Right ventricle myocardium inferior (tissue), 1 donor: ENCODE measurements at places on chromosomes 3 and 15. TPM values are rescaled to one million over a fixed set of nuclear protein-coding genes. Genes with fewer than 3 reads are reported as not detected.
A peak's percentile ranks its signal among the peaks of the same experiment; 100 is the strongest.

DNA sequence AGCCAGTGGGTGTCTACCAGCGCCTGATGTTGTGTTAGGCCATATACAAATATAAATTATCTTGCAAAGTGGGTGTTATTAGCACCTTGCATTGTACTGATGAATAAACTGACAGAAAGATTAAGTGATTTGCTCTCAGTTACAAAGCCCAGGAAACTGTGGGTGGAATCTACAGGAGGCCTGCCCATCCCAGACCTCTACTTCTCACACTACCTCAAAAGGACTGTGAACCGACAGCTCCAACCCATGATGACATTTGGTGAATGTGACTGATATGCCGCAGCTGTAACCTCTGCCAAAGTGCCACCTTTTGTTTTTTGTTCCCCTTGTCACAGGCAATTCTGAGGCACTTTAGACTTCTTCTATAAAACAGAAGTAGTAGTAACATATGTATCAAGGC, 43.7 kb upstream of the KCNMB2 start:
- no peak for DNase-seq

- no peak for DNase-seq
These were observed 15.3 kb downstream of the RAB43 start for GRCh38 chr3:129106320-129106719.

- no peak for DNase-seq
These were observed 196.8 kb downstream of the STT3B start for GRCh38 chr3:31729573-31729972.

DNA sequence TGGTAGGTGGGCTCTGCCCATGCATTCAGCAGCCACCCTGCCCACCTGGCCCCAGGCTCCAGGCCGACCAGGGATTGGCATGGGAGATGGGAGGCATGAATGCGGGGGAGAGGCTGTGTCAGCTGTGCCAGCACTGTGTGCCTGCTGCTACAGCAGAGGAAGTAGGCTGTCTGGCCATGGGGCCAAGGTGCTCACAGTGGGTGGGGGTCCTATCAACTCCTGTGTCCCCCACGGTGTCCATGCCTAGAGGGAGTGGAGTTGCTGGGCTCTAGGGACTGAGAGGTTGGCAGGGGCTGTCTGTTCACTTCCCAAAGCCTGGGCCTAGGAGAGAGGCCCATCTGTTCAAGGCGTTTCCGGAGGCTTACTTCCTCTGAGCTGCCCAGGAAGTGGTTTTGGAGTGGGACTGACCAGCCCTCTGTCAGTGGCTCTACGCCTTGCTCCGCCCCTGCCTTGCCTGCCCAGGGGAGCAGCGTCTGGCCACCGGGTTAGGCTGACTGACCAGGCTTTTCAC, 5.8 kb downstream of the PRKCD start:
- DNase-seq, result peak; percentile 90

Gene SRGAP3
- 6.1 TPM for total RNA-seq

DNA sequence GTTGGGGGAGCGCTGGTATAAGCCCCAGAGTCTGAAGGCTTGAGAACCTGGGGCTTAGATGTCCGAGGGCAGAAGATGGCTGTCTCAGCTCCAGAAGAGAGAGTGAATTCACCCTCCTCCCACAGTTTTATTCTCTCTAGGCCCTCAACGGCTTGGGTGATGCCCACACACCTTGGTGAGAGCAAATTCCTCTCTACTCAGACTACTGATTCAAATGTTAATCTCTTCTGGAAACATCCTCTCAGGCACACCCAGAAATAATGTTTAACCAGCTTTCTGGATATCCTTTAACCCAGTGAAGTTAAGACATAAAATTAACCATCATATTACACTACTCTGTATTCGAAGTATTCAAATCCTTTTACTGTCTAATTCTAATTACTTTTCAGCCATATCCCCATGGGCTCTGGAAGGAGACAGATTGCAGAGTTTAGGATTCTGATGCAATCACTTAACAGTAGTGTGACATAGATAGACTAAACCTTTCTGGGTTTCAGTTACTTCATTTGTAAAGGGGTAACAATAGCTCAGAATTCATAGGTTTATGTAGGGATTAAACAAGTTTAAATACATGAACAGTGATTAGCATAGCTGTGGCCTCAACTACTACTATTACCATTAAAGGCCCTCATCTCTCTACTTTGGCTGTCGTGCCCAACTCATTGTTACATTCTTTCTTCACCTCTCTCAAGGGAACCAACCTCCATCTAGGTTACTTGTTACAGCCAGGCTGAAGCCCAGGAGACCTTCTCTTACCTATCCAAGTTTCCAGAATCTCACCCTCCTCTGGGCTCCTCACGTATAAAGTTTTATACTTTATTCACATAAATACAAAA, 25.7 kb upstream of the ANO10 start:
- DNase-seq, result no peak
